ENCODE measurements at places on chromosomes 2 and 18.
A peak's percentile ranks its signal among the peaks of the same experiment; 100 is the strongest.

DNA sequence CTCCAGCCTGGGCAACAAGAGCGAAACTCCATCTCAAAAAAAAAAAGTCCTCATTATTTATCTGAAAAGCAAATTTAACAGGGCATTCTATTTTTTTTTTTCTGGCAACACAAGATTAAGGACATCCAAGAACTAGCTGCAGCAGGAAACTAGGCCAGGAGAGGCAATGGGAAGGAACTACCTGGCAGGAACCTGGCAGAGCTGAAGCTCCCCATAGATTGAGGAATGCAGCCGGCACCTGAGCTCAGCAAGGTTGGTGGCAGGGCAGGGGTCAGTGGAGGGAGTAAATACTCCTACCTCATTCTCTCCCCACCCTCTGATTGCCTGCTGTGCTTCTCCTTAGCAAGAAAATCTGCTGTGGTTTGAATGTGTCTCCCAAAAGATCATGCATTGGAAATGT is 30.4 kb upstream of the LAPTM4A start:
- DNase-seq, result no peak

DNA sequence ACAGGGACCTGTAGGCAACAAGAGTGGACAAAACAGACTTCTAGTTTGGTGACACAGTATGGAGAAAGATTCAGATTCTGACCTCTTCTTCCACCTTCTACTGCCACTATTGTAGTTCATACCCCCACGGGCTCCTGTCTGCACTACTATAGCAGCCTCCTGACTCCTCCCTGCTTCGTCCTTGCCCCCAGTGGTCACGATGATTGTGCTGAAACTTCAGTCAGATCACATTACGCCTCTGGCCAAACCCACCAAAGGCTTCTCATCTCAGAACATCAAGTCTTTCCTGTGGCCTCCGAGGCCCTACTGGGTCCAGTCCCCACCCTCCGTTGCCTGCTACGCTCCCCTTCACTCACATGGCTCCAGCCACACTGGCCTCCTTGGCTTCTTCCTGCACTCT is 147.6 kb downstream of the CYP26B1 start:
- no peak for DNase-seq

GRCh38 chr2:105403783-105404698 is 5.2 kb upstream of the FHL2 start:
- peak; percentile 93 for DNase-seq

DNA sequence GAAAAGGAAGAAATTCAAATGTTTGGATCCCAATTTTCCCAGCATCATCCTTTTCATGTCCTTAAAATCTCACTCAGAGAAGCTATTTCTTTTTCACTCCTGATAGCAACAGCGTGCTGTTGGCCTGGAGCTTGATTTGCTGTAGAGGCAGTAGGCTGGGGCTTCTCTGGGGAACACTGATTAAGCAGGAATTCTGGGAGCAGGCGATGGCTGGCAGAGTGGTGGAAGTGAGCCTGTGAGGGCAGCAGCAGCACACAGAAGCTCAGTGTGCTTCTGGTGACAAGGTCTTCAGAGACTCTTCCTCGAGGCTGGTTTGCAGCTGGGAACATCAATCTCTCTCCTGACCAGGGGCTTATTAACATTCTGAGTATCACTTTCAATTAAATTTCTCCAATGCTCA is 284.6 kb downstream of the DPP10 start:
- DNase-seq, result no peak

DNA sequence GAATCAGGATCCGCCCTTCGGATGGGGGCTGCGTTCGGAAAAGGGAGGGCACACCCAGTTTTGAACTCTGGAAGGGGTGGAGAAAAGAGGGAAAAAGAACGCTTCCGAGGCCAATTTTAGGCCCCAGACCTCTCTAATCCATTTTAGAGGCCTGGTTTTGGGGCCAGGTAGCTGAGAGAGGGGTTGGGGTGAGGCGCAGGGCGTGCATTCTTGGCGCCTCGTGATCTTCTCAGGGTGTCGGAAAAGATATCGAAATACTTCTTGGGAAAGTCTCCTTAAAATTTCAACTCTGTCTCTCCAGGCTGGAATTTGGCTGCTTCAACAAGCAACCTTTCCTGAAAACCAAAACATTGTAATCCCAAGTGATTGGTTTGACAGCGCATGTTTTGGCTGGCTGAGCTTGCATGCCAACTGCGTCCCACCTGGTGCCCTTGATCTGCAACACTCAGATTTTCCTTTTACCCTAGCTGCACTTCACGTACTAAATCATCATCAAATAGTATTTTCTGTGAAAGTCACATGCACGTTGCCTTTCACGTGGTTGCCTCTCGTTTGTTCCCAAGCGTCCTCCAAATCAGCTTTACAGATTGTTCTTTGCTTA is 864 bp upstream of the XPO1 start:
- DNase-seq, result no peak

- DNase-seq, result no peak
These were observed 14.5 kb downstream of the SH3RF3 start for GRCh38 chr2:109143214-109144187.

- DNase-seq, result no peak
These were observed 4.0 kb upstream of the NOP58 start for GRCh38 chr2:202261531-202261930.

DNA sequence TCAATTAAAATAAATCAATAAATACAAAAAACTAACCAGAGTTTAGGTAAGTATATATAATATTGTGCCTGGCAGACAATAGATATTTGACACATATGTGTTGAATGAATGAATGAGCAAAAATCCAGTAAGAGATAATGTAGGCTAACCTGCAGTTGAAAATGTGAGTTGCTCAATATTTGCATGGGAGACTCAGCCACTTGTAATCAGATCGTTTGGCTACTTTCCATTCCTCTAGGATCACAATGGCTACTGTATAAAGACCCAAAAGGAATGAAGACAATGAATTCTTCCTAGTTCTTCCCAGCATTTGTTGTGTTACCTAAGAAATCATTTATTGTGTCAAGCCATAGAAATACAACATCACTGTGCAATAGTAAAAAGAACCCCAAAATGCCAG is 25.3 kb downstream of the PIEZO2 start:
- no peak for DNase-seq

- no peak for DNase-seq
These were observed 149.3 kb upstream of the PGAP1 start for GRCh38 chr2:197075754-197076337.

Data from non-pigmented ciliary epithelial cell (primary cell).